ENCODE measurements at places on chromosomes 11 and 22. TPM values are rescaled to one million over a fixed set of nuclear protein-coding genes. Genes with fewer than 3 reads are reported as not detected.

CSNK2A3 gene
- 2.6 TPM for total RNA-seq

NRIP3 gene
- total RNA-seq = 22.8 TPM

ADAMTS15 gene
- 39.9 TPM for total RNA-seq

OR51E2 gene
- not detected for total RNA-seq

BRSK2 gene
- total RNA-seq = 32.2 TPM

LSP1 gene
- 0.90 TPM for total RNA-seq

FAU gene
- total RNA-seq = 1,001 TPM

C11orf91 gene
- total RNA-seq = 1.3 TPM

GRIA4 gene
- total RNA-seq = not detected

BSX gene
- not detected for total RNA-seq

FIBIN gene
- total RNA-seq = not detected

OOSP3 gene
- total RNA-seq = not detected

B4GAT1 gene
- total RNA-seq = 29.3 TPM

YDJC gene
- total RNA-seq = 60.6 TPM

SCGB1D2 gene
- total RNA-seq = 0.85 TPM

TMEM45B gene
- 2.6 TPM for total RNA-seq

HEPHL1 gene
- not detected for total RNA-seq

KRTAP5-1 gene
- not detected for total RNA-seq

Data from Panc1 (cell line).